ENCODE measurements at places on chromosomes 13 and 19.

- no peak for DNase-seq
Observed at GRCh38 chr13:41970022-41970421, 9.1 kb upstream of the VWA8 start.

- no peak for DNase-seq
Observed at GRCh38 chr13:34842466-34842865, 99.6 kb upstream of the NBEA start.

DNA sequence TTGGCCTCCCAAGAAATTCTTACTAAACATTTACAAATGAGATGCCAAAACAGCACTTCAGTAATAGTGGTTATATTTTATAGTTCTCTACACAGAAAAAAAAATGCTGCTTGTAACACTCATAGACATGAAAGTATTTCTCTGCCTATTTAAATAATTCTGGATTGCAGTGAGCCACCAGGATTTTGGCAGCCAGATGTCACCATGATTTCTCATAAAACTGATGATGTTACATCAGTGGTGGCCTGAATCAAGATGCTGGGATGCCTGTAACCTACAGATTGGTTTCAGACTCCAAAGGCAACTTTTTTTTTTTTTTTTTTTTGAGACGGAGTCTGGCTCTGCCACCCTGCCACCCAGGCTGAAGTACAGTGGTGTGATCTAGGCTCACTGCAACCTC is 2.7 kb upstream of the CAPS start:
- no peak for DNase-seq

DNA sequence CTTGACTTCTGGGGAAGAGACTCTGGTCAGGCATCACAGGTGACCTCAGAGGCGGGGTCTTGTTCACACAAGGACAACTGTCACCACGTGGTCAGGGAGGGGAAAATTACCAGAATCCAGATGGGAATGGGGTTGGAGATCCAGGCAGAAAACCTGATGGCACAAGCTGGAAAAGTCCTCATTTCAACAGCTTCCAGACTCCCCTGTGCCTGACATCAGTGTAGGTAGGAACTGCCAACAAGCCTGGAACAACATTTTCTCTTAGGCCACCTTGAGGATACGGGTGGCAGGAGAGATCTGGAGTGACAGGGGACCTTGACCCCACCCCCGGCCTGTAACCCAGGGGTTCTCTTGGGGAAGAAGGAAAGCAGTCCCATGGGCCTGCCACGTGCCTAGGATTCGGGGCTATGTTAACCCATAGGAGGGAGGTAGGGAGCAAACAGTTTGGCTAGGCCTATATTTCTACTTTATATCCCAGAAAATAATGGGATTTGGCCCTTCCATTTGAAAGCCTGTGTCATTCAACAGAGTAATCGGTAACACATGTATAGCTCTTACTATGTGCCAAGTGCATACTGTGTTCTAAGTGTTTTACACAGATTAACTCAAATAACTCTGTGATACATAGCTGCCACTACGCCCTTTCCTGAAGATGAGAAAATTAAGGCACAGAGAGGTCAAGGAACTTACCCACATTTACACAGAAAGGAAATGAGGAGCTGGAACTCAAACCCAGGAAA is 44.9 kb upstream of the C13orf42 start:
- DNase-seq, result no peak

DNA sequence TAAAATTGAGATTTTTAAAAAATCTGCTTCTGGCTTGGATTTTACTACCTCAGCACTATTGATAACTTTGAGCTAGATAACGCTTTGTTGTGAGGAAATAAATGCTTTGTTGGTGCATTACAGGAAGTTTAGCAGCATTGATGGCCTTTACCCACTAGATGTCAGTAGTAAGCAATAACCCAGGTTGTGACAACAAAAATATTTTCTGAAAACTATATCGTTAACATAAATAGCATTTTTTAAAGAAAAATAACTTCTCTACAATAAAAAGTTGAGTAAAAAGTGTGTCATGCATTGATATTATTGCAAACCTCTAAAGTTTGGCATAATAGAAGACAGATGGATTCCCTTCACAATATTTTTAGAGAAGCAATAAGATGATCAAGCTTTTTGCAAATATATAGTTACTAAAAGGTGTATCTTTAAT is 1246.5 kb downstream of the UQCRFS1 start:
- DNase-seq, result no peak

- no peak for DNase-seq
Observed at GRCh38 chr19:35904311-35905068, 2.2 kb downstream of the HCST start.

- DNase-seq, result no peak
Observed at GRCh38 chr19:35107545-35107944, 8.1 kb upstream of the FXYD3 start.

DNA sequence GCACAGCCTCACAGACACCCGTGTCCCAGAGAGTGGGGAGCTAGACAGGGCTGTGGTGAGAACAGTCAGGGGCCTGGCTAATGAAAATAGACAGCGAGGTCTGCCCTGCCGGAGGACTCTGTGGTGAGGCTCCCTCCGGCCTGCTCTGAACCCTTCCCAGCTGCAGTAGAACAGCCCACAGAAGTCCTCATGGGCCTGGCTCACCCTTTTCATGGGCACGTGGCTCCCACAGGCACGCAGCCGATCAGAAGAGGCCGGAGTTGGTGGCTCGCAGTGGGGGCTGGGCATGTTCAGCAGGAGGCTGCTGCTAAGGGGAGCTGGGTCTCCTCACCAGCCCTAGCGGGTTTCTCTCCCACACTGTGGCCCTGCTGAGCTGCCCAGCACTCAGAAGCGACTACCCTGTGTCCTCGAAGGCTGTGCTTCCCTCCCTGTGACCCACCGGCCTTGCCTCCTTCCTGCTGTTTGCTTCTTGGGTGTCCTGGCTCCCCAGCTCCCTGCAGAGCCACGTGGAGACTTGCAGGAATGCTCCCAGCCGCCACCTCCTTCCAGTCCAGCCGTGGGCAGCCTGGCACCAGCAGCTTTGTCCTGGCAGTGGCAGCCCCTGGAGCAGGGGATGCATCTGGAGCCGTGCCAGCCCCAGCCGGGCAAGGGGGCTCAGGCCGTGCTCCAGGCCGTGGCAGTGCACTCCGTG is 138.7 kb downstream of the KDM4B start:
- no peak for DNase-seq

- DNase-seq, result no peak
Observed at GRCh38 chr19:30123119-30123518, 181.1 kb downstream of the URI1 start.

GRCh38 chr19:40586611-40587010 is 9.9 kb downstream of the SHKBP1 start:
- DNase-seq, result no peak
